ENCODE measurements at places on chromosomes 5 and 9. TPM values are rescaled to one million over a fixed set of nuclear protein-coding genes. Genes with fewer than 3 reads are reported as not detected.

The CCT5 gene
- 342 TPM for total RNA-seq

The PHF24 gene
- total RNA-seq = not detected

The LRRC26 gene
- 0.30 TPM for total RNA-seq

The ELOVL7 gene
- total RNA-seq = 0.87 TPM

The PCDHA1 gene
- not detected for total RNA-seq

The RNF130 gene
- 4.9 TPM for total RNA-seq

The PCDHGA12 gene
- 0.07 TPM for total RNA-seq

The C7 gene
- not detected for total RNA-seq
